Activated CD4-positive, alpha-beta memory T cell treated with anti-CD3 and anti-CD28 coated beads for 36 hours (primary cell): ENCODE measurements at places on chromosomes 5 and 9. TPM values are rescaled to one million over a fixed set of nuclear protein-coding genes. Genes with fewer than 3 reads are reported as not detected.

DNA sequence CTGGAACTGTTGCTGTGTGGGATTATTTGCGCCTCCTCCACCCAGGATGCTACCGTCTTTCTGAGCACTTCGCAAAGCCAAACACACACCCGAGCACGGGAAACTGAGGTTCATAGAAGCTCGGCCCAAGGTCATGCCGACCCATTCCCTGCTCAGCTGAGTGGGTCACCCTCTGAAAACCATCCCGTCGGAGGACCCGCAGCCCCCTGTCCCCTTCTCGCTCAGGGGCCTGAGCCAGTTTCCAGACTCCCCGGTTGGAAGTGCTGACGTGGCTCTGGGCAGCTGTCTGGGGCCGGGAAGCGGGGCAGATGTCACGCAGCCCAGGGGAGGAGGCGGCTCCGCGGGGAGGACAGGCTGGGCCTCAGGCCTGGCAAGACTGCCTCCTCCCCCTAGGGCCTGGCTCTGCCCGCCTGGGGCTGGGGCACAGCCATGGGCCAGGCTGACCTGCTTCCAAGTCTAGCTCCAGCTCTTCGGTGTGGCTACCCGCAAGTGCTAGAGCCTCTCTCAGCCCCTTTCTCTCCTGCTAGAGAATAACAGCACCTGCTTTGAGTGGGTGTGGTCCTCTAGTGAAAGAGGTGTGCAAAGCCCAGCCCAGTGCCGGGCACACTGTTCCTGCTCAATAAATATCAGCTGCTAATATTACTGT lies 9.9 kb upstream of the CXXC5 start:
- DNase-seq = peak; percentile 9

Gene SPATA6L
- 0.48 TPM for total RNA-seq

GRCh38 chr9:95736370-95736769 lies 139.1 kb upstream of the ERCC6L2 start:
- no peak for DNase-seq

- DNase-seq = no peak
These were observed 35.0 kb downstream of the ARL15 start for GRCh38 chr5:54275361-54275760.

- DNase-seq = peak; percentile 10
These were observed 23.1 kb downstream of the IRF1 start for GRCh38 chr5:132467287-132467984.

- no peak for DNase-seq
These were observed 639.7 kb downstream of the BNC2 start for GRCh38 chr9:16230731-16231130.

Gene FGF1
- total RNA-seq = not detected

- DNase-seq = no peak
These were observed 80.9 kb upstream of the TYRP1 start for GRCh38 chr9:12612211-12612770.

Gene RLN2
- 5.0 TPM for total RNA-seq

Gene PCDHGB3
- 0.10 TPM for total RNA-seq

GRCh38 chr5:77353251-77353650 lies 138.9 kb downstream of the WDR41 start:
- DNase-seq = no peak

GRCh38 chr9:35078066-35078465 lies 1.7 kb downstream of the FANCG start:
- no peak for DNase-seq

GRCh38 chr9:16715404-16715803 lies 155.1 kb downstream of the BNC2 start:
- DNase-seq = no peak

GRCh38 chr9:128946571-128947276 lies 679 bp downstream of the DOLK start:
- no peak for DNase-seq

Gene FRMD3
- 0.62 TPM for total RNA-seq

- DNase-seq = no peak
These were observed 447.0 kb downstream of the KIF4B start for GRCh38 chr5:155460501-155460931.

GRCh38 chr5:66517351-66517750 lies 78.8 kb upstream of the MAST4 start:
- no peak for DNase-seq

Gene PTRH1
- 22.7 TPM for total RNA-seq

Gene OR1J2
- total RNA-seq = not detected

Gene LCP2
- 212 TPM for total RNA-seq
